H9 (cell line): ENCODE measurements at places on chromosomes 4 and X.

GRCh38 chr4:91304292-91304691 is 999.5 kb upstream of the GRID2 start:
- no peak for DNase-seq

GRCh38 chr4:8108261-8108660 is 50.4 kb downstream of the ABLIM2 start:
- DNase-seq: no peak

DNA sequence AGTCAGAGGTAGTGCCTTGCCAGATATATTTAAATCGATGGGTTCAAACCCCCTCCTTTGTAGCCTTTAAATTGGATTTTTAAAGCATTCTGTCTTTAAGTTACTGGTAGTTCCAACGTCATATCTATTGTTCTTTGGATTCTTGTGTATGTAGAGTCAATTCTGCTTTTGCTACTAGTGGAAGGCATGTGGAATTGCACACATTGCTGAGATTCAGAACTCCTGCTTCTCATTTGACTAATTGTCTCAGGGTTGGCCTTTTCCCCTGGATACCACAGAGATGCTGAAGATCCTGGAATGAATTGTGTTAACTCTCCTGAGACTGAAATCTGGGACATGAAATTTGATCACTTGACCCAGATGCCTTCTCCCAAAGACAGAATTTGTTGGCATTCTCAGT is 328.3 kb upstream of the RPS6KA3 start:
- no peak for DNase-seq

DNA sequence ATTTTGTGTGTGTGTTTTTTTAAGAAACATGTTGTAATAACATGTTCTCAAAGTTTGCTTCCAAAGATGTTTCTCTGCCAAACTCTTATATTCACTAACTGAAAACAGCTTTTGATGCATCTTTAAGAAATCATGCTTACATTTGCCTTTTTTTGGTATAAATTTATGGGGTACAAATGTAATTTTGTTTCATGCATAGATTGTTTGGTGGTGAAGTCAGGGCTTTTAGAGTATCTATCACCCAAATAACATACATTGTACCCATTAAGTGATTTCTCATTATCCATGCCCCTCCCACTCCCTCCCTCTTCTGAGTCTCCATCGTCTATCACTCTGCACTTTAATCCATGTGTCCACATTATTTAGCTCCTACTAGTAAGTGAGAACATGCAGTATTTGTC is 30.8 kb downstream of the SPINK2 start:
- no peak for DNase-seq

DNA sequence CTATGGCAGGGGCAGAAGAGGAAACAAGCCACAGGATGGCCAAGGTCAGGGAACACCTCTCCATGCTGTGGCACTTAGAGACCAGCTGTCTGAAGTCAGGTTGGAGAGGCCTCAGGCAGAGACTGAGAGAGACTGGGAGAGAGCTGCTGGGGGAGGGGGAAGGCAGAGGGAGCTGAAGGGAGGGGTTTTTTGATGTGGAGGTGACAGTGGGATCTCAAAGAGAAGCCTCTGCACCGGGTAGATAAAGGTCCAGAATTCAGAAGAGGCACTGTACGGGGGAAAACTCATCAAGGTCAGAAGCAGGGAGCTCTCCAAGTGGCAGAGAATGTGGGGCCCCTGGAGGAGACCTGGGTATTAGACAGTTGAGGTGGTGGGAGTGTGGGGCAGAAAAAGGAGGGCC is 41.6 kb upstream of the HMGB3 start:
- no peak for DNase-seq

DNA sequence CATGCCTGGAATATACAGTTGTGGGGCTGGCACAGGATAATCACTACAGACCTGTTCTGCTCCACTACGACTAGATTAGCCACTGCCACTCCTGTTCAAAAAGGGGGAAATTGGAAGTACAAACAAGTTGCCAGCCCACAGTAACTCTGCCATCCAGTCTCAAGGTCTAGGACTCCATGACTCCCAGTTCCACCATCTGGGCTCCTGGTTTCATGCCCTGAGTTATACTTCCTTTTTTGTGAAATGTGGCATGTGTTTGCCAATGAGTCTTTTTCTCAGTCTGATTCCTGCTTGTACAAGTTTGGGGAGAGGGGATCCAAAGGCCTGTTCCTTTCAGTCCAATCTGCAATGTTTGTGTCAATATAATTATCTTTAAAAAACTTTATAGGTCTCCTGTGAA is 1.0 kb upstream of the BLOC1S4 start:
- DNase-seq: no peak

GRCh38 chrX:25534091-25534490 is 518.3 kb upstream of the ARX start:
- DNase-seq: no peak
